Activated T-helper 9 cell treated with anti-CD3 and anti-CD28 coated beads, Interleukin-2, amount 50 U/mL, for 16 hours (primary cell): ENCODE measurements at places on chromosomes 13 and 19.

DNA sequence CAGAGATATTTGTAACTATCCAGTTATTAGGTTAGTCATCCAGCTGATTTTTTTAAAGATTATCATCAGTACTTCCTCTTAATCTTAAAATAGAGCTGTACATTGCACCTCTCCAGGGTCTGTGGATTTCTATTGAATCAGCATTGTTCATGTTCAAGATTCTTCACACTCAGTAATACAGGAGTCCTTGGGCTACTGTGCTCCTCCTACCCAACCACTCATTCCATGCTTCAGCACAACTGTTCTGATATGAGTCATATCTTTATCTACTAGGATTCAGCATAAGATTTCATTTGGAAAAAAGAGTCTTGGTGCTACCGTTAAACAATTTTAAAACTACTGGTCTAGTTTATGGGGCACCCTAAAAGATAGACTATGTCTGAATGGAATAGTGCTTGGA lies 357.8 kb downstream of the DCT start:
- DNase-seq: no peak

DNA sequence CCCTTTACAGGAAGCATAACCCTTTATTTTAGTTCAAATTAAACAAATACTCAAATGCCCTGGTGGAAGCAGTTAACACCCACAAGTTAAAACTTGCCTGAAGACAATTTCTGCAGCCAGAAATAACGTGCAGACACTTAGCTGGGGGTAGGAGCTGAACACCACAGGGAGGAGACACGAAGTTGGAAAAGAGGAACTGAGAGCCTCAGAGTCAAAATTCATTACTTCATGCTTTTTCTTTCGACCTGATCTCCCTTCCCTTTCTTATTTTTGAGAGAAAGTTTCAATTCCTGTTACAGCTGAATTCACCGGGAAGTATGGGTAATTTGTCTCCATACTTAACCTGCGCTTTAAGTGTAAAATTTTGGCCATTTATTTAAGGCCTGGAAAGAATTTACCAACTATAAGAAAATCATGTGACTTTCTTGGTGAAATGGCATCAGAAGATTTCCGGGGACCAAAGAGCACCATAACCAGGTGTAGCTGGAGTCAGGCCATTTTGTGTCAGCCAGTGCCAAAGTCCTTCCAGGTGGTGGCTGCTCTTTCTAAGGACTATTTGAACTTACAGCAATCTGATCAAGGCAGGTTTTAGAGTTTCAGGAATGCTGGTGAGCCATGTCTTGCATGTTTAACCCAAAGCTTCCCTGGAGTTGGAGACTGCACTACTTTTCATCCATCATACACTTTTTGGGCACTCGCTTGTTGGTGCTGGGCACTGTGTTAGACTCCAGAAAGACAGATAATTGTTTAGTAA lies 46.5 kb upstream of the RCBTB2 start:
- no peak for DNase-seq

DNA sequence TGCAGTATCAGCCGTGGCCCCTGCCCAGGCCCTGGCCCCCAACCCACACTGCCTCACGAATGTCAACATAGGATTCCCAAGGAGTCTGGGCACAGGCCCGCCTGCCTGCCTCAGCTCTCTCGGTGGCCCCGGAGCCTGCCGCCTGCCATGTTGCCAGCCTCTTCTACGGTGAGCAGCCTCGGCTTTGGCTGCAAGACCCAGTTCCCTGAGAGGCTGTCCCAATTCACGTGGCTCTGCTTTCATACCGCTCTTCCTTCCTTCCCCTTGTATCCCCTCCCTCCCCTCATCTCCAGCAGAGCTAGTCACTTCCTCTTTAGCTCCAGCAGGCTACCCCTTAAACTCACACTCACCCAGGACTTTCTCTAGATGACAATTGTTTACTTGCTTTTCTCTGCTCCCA lies 42.7 kb downstream of the SERP2 start:
- DNase-seq: no peak

DNA sequence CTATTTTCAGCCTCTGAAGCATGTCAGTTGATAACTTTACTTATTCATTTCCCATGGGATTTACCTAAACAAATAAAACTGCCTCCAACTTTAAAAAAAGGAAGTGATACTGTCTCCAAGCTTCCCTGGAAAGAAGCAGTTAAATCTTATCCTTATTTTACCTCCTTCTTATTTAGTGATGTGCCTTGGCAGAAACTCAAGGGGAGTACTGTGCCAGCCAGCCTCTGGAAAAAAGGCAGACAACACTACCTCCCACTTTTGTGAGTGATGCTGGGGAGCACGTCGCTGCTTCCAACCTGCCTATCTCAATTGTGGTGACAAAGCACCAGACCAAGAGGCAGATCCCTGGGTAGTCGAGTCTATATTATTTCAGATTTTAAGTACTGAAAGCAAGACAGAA lies 765.6 kb downstream of the DIAPH3 start:
- no peak for DNase-seq

GRCh38 chr13:21882766-21883165 lies 211.9 kb downstream of the FGF9 start:
- no peak for DNase-seq

GRCh38 chr19:43616306-43616705 lies 3.1 kb downstream of the ZNF428 start:
- DNase-seq: no peak

- no peak for DNase-seq
These were observed 9.8 kb upstream of the FRY start for GRCh38 chr13:32021785-32022184.

- DNase-seq: no peak
These were observed 15.2 kb downstream of the LNX2 start for GRCh38 chr13:27605099-27605498.

- DNase-seq: no peak
These were observed 1.2 kb downstream of the ZSWIM4 start for GRCh38 chr19:13796301-13797057.

GRCh38 chr13:54185785-54186184 lies 1157.2 kb downstream of the OLFM4 start:
- DNase-seq: no peak

GRCh38 chr13:89749888-89750287 lies 1597.6 kb upstream of the MIR17HG start:
- no peak for DNase-seq

- no peak for DNase-seq
These were observed 29.2 kb downstream of the SYDE1 start for GRCh38 chr19:15136234-15136954.

GRCh38 chr19:45554481-45554880 lies 30.1 kb downstream of the OPA3 start:
- no peak for DNase-seq

GRCh38 chr19:5025027-5025426 lies 56.1 kb downstream of the KDM4B start:
- DNase-seq: no peak

GRCh38 chr13:37226971-37227370 lies 121.5 kb upstream of the CSNK1A1L start:
- DNase-seq: no peak

DNA sequence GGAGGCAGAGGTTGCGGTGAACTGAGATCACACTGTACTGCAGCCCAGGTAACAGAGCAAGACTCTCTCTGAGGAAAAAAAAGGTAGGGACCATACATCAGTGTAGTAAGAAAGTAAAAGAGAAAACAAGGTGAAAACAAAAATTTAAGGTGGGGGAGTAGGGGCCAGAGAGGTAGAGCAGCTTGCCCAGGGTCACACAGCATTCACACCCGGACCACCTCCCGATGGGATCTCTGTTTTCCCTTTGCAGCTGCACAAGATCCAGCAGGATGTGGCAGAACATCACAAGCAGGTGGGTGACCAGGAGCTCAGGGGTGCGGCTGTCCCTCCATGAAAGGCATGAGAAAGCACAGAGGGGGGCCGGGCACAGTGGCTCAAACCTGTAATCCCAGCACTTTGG lies 4.5 kb downstream of the TLE6 start:
- no peak for DNase-seq

GRCh38 chr19:36169084-36169760 lies 17.0 kb upstream of the COX7A1 start:
- no peak for DNase-seq

- no peak for DNase-seq
These were observed 173.5 kb upstream of the LSM14A start for GRCh38 chr19:33998739-33999345.

GRCh38 chr19:11460207-11460606 lies 20.6 kb downstream of the ELAVL3 start:
- DNase-seq: no peak

GRCh38 chr19:6429419-6430221 lies 3.9 kb downstream of the SLC25A41 start:
- no peak for DNase-seq

GRCh38 chr19:16660763-16661479 lies at the start of gene TMEM38A:
Gene TMEM38A, plus strand, starts transcription at chr19:16661139. Its CDS starts 79 bp downstream, at chr19:16661218.
- peak; percentile 36 for DNase-seq

DNA sequence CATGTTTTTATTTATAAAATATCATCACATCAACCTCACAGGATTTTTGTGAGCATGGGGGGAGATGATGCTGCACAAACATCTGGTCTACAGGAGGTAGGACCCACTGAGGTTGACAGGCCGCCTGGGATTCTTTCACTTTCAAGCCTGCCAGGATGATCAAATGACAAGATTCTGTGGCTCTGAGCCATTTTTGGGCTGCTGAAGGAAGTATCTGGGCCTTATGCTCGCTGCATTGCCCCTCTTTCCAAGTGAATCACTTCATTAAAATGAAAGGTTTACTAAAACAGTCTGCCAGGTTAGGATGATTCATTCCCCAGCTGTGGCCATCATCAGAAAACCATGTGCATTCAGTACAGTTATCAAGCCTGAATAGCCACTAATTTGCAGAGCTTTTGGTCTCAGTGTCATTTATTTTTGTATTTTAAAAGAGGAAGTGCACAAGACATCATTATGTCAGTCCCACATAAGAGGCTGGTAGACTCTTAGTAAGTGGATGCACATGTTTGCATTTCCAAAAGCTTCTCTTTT lies 34.4 kb downstream of the STARD13 start:
- DNase-seq: no peak

DNA sequence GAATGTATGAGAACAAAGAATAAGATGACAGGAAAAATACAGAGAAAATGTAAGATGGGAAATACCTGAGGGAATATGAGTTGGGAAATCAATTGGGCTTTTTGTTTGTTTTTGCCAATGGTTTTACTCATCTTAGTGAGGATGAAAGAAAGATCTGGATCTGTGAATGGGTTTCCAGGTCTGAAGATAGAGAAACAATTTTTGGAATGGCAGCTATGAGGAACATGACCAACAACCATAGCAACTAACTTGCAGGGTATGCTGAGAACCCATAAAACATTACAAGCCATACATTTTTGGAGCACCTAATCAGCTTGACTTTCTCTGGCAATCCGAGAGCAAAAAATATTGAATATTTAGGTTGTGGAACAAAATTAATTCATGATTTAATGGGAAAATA lies 290.0 kb downstream of the KCTD12 start:
- DNase-seq: no peak
